ENCODE measurements at places on chromosomes 3 and 15.

GRCh38 chr3:154428286-154429206 is 1.4 kb downstream of the GPR149 start:
- no peak for DNase-seq

DNA sequence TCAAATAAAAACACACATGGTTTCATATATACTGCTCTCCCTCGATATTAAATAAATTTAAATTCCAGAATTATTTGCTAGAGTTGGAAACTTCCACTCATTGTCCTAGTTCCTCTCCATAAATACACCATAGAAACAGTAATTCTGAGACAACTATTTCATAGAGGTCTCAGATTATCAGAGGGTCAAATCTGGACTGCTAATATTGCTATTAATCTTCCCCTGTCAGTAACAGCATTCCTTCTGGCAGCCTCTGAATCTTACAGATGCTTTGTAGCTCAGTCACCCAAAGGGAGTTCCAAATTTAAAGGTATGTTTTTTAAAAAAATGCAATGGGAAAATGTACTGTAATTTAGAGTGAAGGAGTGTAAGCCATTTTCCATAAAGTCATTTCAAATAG is 428.8 kb downstream of the PYDC2 start:
- no peak for DNase-seq

- DNase-seq, result no peak
Measured at GRCh38 chr3:98095882-98096281, 8.9 kb downstream of the OR5AC2 start.

- no peak for DNase-seq
Measured at GRCh38 chr3:188942191-188942590, 229.6 kb upstream of the TPRG1 start.

GRCh38 chr3:50347187-50347813 is 1.8 kb upstream of the ZMYND10 start:
- DNase-seq, result peak; percentile 74

DNA sequence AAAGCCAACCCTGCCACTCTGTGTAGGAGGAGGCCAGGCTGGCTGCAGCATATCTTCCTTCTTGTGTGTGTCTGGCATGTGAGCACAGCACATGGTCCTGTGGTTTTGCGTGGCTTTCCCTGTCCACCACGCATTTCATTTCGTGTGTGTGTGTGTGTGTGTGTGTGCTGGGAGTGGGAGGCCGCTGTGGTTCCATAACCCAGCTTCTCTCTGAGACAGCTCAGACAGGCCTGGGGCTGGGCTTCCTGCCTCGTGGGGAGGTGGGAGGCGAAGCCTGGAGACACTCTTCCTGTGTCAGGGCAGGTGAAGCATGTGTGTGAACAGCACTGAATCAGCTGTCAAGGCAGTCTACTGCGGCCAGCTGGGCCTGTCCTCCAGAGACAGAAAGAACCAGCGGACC is 16.0 kb upstream of the MRPS22 start:
- no peak for DNase-seq

- no peak for DNase-seq
Measured at GRCh38 chr3:133991637-133992036, 38.1 kb downstream of the SLCO2A1 start.

- DNase-seq, result no peak
Measured at GRCh38 chr15:39400821-39401550, 179.9 kb upstream of the THBS1 start.

DNA sequence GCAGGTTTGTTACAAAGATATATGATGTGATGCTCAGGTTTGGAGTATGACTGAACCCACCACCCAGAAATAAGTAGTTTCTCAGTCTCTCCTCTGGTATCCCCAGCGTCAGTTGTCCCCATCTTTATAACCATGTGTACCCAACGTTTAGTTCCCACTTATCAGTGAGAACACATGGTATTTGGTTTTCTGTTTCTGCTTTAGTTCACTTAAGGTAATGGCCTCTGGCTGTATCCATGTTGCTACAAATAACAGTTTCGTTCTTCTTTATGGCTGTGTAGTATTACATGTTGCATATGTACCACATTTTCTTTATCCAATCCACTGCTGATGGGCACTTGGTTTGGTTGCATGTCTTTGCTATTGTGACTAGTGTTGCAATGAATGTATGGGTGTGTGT is 132.3 kb downstream of the LMLN start:
- DNase-seq, result no peak

DNA sequence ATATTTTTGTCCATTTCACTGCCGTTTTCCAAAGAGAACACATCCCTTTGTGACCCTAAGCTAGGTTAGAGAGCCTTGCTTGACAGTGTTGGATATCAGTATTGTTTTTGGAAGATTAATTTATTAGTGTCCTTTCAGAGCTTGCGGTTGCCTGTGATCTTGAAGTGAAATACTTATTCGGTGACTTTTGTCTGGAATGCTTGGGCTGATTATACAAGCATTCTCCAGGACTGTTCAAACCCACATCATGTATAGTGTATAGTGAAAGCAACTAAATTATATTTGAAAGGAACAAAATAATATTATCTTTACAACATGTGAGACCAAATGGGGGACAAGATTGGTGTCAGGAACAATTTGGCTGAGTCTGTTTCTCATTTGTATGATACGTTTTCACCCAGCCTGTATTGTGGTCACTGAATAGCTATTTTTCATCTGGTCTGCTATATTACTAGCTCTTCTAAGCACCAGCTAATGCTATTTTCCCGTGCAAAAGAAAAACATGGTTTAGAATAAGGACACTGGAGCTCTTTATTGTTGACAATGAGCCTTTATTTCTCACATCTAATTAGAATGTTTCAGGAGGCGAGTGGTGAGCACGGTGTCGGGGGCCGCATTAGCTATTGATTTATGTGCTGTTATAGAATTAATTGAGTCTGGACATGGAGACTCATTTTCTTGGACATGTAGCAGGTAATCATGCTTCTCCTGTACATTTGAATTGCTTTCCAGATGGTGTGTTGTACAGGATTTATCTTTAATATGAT is 158.1 kb downstream of the APBA2 start:
- DNase-seq, result no peak

DNA sequence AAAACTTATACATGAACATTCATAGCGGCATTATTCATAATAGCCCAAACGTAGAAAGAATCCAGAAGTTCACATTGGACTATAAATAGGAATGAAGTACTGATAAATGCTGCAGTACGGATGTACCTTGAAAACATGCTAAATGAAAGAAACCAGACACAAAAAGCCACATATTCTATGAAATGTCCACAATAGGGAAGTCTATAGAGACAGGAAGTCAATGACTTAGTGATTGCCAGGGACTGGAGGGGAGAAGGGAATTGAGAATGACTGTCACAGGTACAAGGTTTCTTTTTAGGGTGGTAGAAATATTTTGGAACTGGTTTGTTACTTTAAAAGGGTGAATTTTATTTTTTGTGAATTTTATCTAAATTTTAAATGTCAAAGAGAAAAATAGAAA is 71.4 kb upstream of the SKOR1 start:
- DNase-seq, result no peak

DNA sequence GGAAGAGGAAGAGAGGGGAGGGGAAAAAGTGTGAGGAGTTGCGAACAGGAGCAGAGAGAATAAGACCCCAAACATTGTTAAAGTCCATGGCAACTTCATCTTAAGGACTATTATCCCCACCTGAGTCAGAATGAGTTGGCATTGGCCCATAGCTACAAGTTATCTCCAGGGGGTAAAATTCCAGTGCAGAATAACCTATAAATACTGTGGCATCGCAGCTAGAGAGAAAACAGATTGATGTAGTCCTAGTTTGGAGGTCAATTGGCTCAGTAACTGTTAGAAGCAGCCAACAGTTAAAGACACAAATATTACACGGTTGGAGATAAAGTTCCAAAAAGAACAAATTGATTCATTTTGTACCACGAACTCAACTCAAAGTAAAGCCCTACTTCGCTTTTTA is 313.9 kb upstream of the CCDC54 start:
- DNase-seq, result no peak

DNA sequence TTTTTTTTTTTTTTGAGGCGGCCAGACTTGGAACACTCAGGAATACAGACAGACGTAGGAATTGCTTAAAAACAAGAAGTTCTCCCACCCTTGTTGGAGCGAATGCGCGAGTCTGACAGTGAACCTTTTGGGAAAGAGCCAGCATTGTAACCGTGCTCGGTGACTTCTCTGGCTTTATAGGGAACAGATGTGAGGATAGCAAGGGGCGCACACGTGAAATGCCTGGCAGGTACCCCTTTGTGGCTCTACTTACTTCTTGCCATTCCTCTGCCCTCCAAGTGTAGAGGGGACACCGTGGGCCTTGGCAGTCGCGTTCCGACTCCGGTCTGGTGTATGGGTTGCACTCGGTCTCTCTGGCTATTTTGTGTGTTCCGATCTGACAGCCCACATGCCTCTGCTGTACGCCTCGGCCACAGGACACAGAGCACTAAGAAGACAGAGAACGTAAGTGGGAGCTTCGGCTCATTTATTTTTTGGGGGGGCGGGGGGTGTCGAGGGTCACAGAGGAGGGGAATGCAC is 126.4 kb downstream of the ADAMTS9 start:
- DNase-seq, result no peak

- no peak for DNase-seq
Measured at GRCh38 chr3:98326105-98326893, 27.4 kb upstream of the OR5K4 start.

- no peak for DNase-seq
Measured at GRCh38 chr15:35784745-35785144, 238.8 kb upstream of the DPH6 start.

GRCh38 chr15:96598514-96598913 is 268.0 kb downstream of the NR2F2 start:
- DNase-seq, result no peak

DNA sequence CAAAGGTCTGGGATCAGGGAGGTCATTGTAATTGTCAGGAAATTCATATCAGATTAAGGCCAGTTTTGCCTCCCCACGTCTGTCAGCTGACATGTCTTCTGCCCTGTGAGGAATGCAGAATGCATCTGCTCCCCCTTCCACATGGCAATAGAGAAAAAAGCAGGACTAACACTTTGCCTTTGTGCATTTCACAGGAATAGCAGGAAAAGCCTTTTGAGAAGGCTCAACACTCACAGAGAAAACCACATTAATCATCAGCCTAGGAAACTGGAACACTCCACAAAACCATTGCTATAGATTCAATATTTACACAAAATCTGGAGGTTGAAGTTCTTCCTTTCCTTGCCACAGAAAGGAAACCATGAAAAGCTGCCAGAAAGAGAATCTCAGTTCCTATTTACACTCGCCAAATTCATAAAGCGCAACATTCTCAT is 165.2 kb upstream of the HES1 start:
- DNase-seq, result no peak

GRCh38 chr3:115077501-115078250 is 69.4 kb downstream of the ZBTB20 start:
- no peak for DNase-seq

DNA sequence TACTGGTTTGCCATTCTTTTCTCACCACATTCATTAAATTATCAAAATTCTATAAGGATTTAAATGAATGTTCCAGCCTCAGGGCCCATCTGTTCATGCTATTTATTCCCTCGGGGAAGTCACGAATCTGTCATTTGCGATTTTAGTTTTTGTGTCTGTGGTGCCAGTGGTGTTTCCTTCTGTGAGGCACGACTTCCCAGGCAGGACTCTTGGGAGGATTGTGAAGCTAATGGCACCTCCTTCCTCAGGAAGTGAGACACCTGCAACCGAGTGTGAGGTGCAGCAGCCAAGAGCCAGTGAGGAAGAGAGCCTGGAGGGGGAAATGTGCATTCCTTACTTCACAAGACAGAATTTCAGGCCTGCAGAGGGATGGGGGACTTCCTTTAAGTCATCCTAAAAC is 24.1 kb downstream of the SV2B start:
- DNase-seq, result no peak

All from mucosa of gallbladder (tissue), 1 donor.